ENCODE measurements at places on chromosomes 7 and 10.

GRCh38 chr7:268991-269390 is 21.0 kb upstream of the FOXL3 start:
- DNase-seq = no peak

GRCh38 chr7:3439333-3440030 is 138.4 kb downstream of the SDK1 start:
- DNase-seq = no peak

GRCh38 chr7:24127930-24128329 is 156.1 kb upstream of the NPY start:
- DNase-seq = no peak

DNA sequence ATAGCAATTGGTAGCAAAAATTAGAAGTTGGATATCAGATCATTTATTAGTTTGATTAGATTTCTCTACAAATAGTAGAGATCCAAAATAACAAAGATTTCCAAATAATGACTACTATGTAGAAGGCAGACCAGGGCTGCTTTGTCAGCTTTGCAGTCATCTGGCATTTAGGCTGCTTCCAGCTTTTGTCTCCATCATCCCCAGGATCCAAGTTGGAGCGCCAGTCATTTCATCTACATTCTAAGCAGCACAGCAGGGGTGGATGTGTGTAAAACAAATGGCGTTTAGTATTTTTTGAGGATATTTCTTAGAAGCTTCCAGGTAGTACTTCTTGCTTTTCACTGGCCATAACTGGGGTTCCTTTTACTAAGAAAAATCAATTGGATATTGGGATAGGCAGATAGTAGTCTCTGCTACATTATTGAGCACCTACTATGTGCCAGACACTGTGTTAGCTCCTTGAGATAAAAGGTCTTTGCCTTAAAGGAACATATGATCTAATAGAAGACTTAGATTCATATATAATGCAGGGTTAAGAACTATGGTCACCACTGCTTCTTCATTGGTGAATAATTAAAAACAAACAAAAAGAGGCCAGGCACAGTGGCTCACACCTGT is 41.5 kb downstream of the TPST1 start:
- DNase-seq = no peak

GRCh38 chr10:132869621-132870020 is 72.7 kb downstream of the CFAP46 start:
- no peak for DNase-seq

GRCh38 chr10:70552586-70552985 is 50.0 kb downstream of the PRF1 start:
- DNase-seq = no peak

- DNase-seq = no peak
Measured at GRCh38 chr7:81161451-81162075, 242.7 kb upstream of the SEMA3C start.

DNA sequence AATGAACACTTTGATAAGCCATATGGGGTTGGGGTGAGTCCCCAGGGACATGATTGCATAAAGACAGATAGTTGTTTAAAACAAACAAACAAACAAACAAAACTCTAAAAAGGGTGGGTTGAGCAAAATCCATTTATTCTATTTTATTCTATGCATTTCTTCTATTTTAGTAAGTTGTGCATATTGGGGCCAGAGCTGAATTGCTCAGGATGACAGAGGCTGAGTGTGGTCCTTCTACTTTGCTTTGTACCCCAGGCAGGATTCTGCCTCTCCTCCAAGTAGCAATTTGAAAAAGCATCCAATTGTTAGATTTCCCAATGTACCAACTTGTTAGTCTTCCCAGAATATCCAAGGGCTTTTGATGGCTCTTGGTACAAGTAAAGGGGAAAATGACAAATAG is 29.2 kb upstream of the XPNPEP1 start:
- DNase-seq = no peak

- peak; percentile 37 for DNase-seq
Measured at GRCh38 chr10:93288679-93289634, 193.2 kb downstream of the MYOF start.

DNA sequence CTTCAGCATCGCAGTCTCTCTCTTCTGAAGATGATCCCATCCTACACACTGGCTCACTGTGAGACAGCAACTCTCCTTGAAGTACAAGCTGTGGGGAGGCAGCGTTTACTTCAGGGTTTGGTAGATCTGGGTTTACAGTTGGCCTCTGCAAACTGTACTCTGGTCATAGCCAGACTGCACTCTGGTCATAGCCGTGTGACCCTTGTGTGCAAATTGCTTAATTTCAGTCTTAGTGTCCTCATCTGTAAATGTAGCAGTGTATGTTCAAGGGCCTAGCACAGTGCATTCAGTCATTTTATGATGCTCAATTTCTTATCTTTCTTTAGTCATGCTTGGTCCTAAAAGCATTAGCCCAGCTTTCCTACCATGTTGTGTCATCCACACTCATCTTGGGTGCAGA is 188.2 kb downstream of the LRMDA start:
- no peak for DNase-seq

DNA sequence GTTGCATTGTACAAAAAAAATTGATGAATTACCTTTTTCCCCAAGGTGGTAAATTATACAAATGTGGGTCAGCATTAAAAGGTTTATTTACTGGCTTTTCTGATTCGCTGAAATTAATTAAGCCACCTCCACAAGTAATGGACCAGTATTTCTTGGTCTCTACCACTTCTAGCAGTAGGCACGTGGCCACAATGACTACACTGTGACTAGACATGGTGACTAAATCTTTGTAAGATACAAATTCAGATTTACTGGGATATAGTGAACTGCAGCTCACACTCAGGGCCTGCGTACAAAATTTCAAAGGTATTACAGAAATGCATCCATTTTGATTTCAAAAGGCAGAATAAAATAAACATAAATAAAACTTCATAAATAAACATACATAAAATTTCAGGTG is 10.9 kb downstream of the HPSE2 start:
- no peak for DNase-seq

DNA sequence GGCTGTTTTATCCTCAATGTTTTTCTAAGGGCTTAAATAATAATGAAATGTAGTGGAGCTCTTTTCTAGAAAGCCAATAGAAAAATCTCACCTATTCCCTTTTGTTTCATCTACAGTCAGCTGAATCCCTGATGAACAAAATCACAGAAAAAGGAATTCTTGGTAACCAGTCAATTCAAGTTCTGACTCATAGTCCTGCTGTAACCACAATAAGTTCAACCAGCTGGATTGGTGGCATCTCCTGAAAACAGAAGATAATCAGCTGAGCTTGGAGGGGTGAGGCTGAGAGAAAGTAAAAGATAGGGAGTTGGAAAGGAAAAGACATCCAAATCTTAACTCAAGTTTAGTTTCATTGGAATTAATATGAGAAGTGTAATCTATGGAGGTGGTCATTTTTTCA is 772.1 kb downstream of the CCSER2 start:
- DNase-seq = no peak

DNA sequence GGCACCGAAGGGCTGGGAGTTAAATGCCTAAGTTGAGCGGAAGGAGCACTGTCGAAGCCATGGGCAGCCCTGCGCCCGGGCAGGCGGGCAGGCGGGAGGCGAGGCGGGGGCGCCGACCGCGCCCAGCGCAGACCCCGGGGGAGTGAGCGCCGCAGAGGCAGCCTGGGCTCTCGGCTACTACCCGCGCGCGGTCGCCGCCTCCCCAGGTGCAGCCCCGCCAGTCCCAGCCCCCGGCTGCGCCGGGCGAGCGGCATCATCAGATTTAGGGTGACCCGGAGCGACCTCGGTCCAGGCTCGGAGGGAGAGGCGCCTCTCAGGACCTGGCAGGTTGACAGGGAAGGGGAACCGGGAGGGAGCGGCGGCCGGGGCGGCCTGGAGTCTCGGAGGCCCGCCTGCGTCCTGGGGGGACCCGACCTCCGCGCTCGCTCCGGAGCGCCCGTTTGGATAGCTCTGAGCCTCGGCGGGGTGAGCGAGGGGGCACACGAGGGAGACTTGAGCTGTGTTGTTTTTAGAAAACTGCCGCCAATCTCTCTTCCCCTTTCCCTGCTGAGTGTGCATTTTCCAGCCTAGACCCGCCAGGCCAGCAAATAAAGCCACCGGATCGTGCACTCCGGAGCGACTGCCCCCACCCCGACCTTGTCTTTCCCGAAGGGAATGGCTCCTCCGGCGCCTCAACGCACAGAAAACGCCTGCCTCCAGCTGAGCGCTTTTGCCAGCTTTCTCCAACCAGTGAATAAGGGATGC is 2.3 kb upstream of the NRP1 start:
- DNase-seq = peak; percentile 38

DNA sequence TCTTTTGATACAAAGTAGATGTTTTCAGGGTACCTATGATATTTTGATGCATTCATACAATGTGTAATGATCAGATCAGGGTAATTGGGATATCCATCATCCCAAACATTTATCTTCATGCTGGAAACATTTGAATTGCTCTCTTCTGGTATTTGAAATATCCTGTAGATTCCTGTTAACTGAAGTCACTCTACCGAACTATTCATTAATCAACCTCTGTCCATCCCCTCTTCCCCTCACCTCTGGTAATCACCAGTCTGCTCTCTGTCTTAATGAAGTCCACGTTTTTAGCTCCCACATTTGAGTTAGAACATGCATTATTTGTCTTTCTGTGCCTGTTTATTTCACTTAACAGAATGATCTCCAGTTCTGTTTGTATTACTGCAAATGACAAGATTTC is 11.3 kb downstream of the MTG1 start:
- DNase-seq = no peak

DNA sequence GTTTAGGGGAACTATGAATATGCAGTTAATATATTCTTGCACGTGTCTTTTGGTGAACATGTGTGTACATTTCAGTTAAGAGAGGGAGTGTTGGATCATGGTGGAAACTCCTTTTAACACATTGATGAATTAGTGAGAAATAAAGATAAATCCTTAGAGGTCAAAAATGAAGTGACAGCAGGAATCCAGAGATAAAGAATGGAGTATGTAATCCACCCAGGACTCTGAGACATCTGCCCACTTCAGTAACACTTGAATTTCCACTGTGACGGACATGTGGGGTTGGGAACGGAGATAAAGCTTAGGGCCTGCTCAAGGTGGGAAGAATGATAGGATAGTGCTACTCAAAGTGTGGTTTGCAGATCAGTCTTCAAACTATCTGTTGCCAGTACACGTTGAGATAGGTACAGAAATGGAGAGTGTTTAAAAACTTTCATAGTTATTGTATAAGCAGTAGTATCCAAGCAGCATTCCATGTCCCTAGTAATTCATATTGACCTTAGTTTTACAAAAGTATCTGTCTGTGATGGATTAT is 6.6 kb upstream of the RELN start:
- no peak for DNase-seq

- DNase-seq = no peak
Measured at GRCh38 chr10:103238506-103239252, 7.0 kb upstream of the RPEL1 start.

- DNase-seq = no peak
Measured at GRCh38 chr7:107924841-107925504, 34.0 kb downstream of the DLD start.

DNA sequence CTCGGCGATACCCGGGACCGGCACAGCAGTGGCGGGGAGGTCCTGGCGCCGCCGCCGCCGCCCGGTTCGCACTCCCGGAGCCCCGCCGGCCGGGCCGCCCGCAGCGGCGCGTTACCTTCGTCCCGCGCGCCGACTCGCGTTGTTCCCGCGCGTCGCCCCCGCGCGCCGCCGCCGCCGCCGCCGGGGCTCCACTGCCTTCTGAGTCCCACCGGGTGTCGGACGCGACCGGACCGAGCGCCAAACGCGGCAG is at the start of gene EZH2:
EZH2 (minus strand) TSS at position 243 of the 250 bp plus-strand sequence. CDS start 36,993 bp downstream, outside the sequence.
- DNase-seq = no peak

- DNase-seq = no peak
Measured at GRCh38 chr7:45921699-45922519, 837 bp upstream of the IGFBP3 start.

DNA sequence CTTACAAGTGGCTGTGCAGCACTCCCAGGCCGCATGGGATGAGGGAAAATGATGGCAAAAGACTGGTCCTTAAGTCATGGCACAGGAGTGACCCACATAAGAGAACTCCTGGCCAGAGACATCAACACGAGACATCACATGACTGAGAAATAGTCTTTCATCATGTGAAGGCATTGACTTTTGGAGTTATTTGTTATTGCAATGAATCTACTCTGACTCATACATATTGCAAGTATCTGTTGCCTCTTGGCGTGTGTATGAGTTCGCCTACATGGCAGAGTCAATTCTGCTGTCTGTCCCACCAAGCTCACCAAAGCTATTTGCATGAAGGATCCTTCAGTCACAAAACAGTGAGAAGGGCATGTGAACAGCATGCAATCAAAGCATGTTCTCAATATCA is 59.7 kb upstream of the HABP2 start:
- DNase-seq = no peak

- no peak for DNase-seq
Measured at GRCh38 chr10:88152728-88153133, 289.3 kb downstream of the PTEN start.

- DNase-seq = no peak
Measured at GRCh38 chr7:107233981-107234380, 65.2 kb downstream of the HBP1 start.

GRCh38 chr10:124737221-124737620 is 7.0 kb downstream of the FAM53B start:
- no peak for DNase-seq

DNA sequence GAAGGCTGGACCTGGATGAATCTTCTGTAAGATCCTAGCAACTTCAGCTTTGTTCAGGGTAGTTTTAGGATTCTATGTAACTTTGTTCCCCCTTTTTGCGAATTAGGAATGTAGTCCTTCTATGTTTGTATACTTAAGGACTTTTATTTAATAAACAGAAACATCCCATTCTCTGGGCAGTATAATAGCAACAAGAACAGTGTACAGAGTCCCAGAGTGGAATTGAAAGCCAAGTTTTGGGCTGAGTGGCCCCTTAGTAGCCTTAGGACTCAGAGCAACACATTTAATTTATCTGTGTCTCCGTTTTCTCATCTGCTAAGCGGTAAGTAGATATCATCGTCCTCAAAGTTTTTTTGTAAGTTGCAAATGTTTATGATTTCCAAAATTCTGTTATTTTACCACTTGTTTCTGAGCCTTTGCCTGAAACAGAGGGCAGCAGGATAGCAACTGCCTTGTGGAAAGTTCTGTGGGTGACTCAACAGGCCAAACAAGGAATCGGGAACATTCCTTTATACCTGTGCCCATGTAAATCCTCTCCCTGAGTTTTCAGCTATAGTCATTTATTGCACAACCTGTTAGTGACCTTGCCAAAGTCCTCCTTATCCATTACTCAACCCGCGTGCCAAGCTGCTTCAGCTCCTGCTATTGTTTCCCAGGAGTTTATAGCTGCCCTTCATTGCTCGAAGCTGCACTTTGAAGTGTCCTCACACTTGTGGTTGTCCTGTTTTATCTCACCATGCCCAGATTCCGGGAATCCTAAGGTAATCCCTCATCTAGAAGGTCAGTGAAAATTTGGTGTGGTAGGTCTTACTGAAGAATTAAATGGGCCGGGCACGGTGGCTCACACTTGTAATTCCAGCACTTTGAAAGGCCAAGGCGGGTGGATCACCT is 199.1 kb upstream of the AHR start:
- no peak for DNase-seq

- DNase-seq = no peak
Measured at GRCh38 chr10:878895-879294, 52.6 kb downstream of the LARP4B start.

- no peak for DNase-seq
Measured at GRCh38 chr10:95909561-95909960, 1.8 kb downstream of the CC2D2B start.

- DNase-seq = no peak
Measured at GRCh38 chr7:22653951-22654350, 73.0 kb upstream of the IL6 start.

Measured in globus pallidus (tissue), 1 donor.